ENCODE measurements at places on chromosomes 1 and 21. TPM values are rescaled to one million over a fixed set of nuclear protein-coding genes. Genes with fewer than 3 reads are reported as not detected.

The CDCA8 gene
- total RNA-seq, result 1.3 TPM

The AXDND1 gene
- total RNA-seq, result 1.8 TPM

DNA sequence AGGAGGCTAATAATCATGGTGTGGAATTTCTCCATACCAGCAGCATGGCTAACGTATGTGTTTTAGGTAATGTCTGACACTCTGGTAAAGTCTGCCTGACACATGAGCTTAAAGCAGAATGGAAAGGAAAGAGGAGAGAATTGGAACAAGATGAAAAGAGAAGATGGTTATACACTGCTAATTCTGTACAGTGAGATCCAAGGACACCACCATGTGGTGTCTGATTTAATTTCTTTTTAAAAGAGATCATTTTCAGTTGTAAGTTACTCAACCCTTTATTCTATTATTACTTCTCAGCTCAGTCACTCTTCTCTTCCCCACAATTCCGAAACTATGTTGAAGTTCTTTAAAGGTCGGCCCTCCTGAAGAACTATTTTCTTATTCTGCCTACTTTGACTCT lies 15.6 kb downstream of the PRKAB2 start:
- peaks cover 9% of the 10 kb centered on the region for H3K36me3 ChIP-seq
- no peaks in the 10 kb centered on the region for H3K27me3 ChIP-seq

- no peaks in the 10 kb centered on the region for H3K27me3 ChIP-seq
- no peak for DNase-seq
- H3K4me3 ChIP-seq, result no peak overlapping the region
- H3K4me1 ChIP-seq, result peaks cover 10% of the 10 kb centered on the region
- peak overlapping the region; percentile 99 for H3K27ac ChIP-seq
- no peaks in the 10 kb centered on the region for H3K36me3 ChIP-seq
These were observed 42.6 kb downstream of the SLC44A3 start for GRCh38 chr1:94862718-94863117.

The SLC44A5 gene
- total RNA-seq, result 0.16 TPM

DNA sequence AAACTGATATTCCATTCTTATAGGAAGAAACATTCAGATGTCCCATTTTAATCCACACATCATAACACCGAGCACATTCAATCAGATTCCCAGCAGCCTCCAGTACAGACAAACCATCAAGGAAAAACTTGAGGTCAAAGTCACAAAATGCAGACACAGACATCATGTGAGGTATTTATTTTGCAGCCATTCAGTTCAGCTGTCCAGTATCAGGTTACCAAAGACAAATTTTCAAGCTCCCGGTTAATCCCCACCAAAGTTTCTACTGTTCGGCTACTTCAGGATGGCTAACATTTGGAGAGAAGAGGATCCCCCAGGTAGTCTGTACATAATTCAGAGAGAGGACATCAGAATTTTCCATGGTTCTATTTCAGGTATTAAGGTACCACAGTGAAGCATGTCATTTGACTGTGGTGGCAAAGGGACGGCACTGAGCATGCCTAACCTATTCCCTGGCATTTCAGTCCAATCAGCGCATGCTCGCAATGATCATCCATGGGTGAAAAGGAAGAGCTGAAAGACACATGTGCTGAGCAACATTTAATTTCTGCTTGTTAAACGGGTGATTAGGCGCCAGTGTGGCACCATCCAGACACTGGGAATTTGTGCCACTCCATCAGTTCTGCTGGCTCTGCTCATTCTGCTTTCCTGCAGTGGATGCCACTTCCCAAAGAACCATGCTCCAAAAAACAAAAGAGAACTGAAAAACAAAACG lies 13.6 kb upstream of the NDC1 start:
- H3K4me1 ChIP-seq, result no peaks in the 10 kb centered on the region
- H3K36me3 ChIP-seq, result peaks cover 13% of the 10 kb centered on the region
- H3K27me3 ChIP-seq, result no peaks in the 10 kb centered on the region
- no peak overlapping the region for H3K27ac ChIP-seq
- H3K4me3 ChIP-seq, result no peak overlapping the region

DNA sequence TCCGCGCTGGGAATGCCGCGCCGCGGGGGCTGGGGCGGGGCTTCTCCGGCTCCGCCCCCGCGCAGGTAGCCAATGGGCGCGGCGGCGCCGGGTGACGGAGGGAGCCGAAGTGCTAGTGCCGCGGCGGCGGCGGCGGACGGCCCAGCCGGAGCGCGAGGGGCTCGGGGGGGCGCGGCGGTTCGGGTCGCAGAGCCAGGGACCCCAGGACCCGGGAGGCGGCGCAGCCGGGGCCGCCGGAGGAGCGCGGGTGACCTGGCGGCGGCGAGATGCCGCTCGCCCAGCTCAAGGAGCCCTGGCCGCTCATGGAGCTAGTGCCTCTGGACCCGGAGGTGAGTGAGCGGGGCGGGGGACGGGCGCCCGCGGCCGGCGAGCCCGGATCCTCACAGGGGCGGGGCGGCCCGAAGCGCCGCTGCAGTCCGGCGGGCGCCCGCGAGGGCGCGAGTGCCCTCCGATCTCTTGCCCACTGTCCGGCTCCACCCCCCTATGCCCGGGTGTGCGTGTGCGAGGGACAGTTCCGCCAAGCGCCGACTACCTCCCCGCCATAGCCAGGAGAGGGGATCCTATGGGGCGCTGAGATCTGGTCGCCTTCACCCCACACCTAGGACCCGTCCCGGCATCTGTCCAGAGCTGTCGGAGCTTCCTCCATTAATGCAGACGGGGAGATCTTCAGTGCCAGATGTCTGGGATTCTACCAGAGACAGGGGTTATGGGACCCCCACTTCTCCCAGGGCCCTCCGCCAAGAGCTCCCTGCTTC lies at the start of gene RPS6KA1:
TSS of gene RPS6KA1 (plus strand) at position 107 of the 755 bp plus-strand sequence. CDS start at position 267, 160 bp downstream.
- H3K27me3 ChIP-seq, result no peaks in the 10 kb centered on the region
- DNase-seq, result peak; percentile 37
- peak within 1 kb of the TSS; percentile 90 for H3K27ac ChIP-seq
- H3K4me1 ChIP-seq, result no peaks in the 10 kb centered on the region
- H3K4me3 ChIP-seq, result peak within 1 kb of the TSS; percentile 53

GRCh38 chr1:11320153-11320936 lies 47.3 kb downstream of the UBIAD1 start:
- H3K4me1 ChIP-seq, result no peaks in the 10 kb centered on the region
- no peaks in the 10 kb centered on the region for H3K36me3 ChIP-seq
- H3K4me3 ChIP-seq, result no peak overlapping the region
- no peaks in the 10 kb centered on the region for H3K27me3 ChIP-seq
- DNase-seq, result no peak

The TEDDM1 gene
- not detected for total RNA-seq

The MCOLN2 gene
- total RNA-seq, result 1.6 TPM
